Fibroblast of skin of left quadriceps (primary cell): ENCODE measurements at places on chromosomes 12 and 14.

- DNase-seq: no peak
Observed at GRCh38 chr12:111074965-111075364, 154.6 kb upstream of the MYL2 start.

GRCh38 chr12:64780531-64781279 lies 21.5 kb upstream of the GNS start:
- DNase-seq: no peak

- DNase-seq: no peak
Observed at GRCh38 chr12:8491646-8492530, 21.4 kb upstream of the CLEC4D start.

DNA sequence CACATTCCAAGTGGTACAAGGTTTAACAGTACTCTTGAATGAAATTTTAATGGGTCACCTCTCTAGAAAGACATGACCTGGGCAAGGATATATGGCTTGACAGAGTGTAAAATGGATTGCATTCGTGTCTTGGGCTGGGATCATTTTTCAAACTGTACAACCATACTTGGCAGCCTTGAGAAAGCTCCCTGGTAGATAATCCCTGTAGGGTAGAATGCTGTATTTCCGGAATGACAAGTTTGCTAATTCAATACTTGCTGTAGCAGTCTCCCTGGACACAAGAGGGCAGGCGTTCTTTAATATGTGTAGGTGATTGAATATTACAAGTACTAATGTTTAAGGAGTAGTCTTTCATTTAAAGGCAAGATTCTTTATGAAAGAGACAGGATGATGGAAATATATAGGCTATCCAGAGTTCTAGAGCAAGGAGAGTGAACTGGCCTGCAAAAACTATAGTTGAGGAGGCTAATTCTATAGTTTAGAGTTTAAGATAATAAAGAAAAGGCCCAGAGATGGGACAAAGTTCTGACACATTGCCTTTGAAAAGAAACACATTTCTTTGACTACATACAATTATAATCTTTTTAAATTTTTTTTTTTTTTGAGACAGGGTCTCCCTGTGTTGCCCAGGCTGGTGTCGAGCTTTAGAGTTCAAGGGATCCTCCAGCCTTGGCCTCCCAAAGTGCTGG lies 53.4 kb downstream of the PLBD1 start:
- DNase-seq: no peak

DNA sequence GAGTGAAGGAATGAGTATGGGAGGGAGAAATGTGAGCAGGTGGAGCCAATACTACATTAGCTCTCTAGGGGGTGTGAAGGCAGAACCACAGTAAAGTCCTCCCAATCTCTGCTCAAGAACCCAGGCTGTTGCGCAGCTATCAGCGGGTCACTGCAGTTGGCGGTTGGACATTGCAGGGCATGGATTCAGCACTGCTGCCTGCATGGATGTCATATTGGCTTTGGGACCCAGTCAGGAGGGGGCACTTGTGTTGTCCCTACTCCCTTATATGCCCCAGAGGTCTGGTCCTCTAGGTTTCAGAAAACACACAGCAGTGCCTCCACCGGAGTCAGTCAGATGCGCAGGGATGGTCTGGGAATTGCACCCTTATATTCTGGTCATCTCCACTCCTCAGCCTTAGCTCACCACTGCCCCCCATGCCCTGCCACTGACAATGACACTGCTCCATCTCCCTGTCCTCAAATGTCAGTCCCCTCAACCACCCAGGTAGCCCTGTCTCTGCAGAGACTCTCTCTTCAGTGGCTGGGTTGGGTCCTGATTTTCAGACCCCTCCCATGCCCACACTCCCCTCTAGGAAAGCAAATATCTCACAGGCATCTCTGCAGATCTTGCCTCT lies 9.6 kb downstream of the ZDHHC22 start:
- DNase-seq: no peak

- DNase-seq: no peak
Observed at GRCh38 chr12:103334466-103334865, 161.3 kb downstream of the C12orf42 start.

- no peak for DNase-seq
Observed at GRCh38 chr14:91173221-91173670, 59.4 kb downstream of the DGLUCY start.

GRCh38 chr12:110280392-110280778 lies 662 bp upstream of the ATP2A2 start:
- no peak for DNase-seq

DNA sequence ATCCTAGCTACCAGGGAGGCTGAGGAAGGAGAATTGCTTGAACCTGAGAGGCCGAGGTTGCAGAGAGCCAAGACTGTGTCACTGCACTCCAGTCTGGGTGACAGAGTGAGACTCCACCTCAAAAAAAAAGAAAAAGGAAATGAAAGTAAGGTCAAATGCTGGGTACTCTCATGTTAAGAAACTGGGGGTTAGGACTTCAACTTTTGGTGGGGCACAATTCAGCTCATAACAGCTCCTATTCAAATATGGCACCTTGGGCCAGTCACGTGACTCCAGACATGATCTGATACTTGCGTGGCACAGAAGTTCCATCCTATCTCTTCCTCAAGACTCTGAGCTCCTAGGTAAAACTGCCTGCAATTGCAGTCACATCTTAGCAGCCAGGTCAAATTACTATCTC lies 142.7 kb downstream of the EGLN3 start:
- no peak for DNase-seq

DNA sequence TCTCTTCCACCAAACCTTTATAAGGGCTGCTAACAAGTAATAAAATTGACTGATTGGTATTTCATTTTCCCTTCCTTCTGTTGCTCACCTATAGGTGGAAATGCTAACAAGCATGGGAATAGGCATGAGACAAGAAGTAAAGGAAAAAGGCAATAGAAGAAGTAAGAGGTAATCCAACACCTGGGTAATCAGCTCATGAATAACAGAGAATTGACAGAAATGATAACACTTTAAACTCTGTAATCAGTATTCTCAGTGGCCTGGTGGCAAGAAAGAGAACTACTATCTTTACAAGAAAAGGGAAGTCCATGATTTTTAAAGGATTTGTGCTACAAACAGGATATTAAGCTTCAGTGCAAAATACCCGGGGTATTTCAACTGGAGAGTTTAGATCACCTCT lies 737.8 kb downstream of the RERGL start:
- no peak for DNase-seq

DNA sequence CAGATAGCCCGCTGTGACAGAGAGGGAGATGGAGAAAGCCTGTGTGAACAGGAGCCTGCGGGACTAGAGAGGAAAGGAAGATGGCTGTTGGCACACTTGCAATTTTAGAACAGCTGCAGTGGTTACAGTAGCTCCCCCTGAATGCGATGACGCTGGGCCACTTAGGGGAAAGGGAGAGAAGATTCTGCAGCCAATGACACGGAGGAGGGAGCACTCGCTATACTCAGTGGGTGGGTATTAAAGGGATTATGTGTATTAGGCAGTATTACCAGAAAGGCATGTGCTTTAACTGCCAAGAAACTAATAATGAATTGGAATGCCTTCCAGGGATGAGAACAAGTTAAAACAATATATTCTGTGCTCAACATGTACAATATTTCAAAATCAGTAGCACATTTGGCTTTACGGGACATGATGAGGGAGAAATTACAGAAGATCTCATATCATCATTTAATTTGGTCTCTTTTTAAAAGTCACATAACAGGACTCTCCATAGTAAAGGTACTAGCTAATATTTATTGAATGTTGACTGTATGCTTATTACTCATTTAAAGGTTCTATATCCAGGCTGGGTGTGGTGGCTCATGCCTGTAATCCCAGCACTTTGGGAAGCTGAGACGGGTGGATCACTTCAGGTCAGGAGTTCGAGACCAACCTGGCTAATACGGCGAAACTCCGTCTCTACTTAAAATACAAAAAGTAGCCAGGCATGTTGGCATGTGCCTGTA lies 35.9 kb upstream of the FOS start:
- peak; percentile 91 for DNase-seq
